Colonic mucosa (tissue), 4 donors: ENCODE measurements at places on chromosomes 5 and 9. TPM values are rescaled to one million over a fixed set of nuclear protein-coding genes. Genes with fewer than 3 reads are reported as not detected.

DNA sequence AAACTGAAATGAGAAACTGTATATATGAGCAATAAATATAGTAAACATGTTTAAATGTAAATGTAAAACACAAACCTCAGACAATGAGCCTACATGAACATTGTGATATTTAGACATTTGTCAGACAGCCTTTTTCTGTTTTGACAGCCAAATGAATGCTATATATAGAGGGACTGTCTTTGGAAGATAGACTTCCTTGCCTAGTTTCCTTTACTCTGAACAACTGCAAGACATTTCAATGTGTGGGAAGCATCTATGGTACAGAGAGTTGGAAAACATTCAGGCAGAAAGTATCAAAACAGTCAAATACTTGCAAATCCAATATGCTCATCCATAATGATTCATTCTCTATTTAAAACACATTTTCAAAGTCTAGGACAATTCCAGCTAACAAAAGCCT lies 31.7 kb upstream of the TUSC1 start:
- H3K4me3 ChIP-seq: no peak overlapping the region
- H3K36me3 ChIP-seq: no peaks in the 10 kb centered on the region
- H3K4me1 ChIP-seq: no peaks in the 10 kb centered on the region
- DNase-seq: no peak
- H3K27ac ChIP-seq: no peak overlapping the region

- H3K36me3 ChIP-seq: no peaks in the 10 kb centered on the region
- H3K4me1 ChIP-seq: no peaks in the 10 kb centered on the region
- no peaks in the 10 kb centered on the region for H3K27me3 ChIP-seq
- no peak overlapping the region for H3K27ac ChIP-seq
- no peak overlapping the region for H3K4me3 ChIP-seq
Observed at GRCh38 chr5:67028371-67028770, 168.2 kb downstream of the CD180 start.

DNA sequence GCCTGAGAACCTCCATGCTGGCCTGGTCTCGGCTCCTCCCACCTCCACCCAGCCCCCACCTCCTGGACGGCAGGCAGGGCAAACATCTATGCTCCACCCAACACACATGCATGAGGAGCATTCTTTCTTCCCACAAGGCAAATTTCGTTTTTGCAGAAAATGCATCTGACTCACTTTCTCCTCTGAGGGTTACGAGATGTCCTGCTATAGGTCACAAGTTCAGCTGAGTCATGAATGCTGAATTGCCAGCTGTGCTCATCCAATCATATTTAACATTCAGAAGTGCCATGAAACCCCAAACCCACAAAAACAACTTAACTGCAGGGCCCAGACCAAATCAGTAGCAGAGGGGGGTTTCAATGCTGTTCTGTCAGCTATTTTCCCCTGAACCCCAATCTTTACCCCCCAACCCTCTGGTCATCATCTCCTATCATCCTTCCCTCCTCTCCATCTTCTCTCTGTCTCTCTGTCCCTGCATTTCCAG lies 39.0 kb upstream of the OSMR start:
- H3K27ac ChIP-seq: no peak overlapping the region
- H3K36me3 ChIP-seq: no peaks in the 10 kb centered on the region
- DNase-seq: no peak
- H3K27me3 ChIP-seq: no peaks in the 10 kb centered on the region
- no peaks in the 10 kb centered on the region for H3K4me1 ChIP-seq
- no peak overlapping the region for H3K4me3 ChIP-seq

GRCh38 chr9:112689161-112689740 lies 28.7 kb downstream of the INIP start:
- H3K4me1 ChIP-seq: no peaks in the 10 kb centered on the region
- H3K36me3 ChIP-seq: no peaks in the 10 kb centered on the region
- no peak overlapping the region for H3K27ac ChIP-seq
- no peak overlapping the region for H3K4me3 ChIP-seq

DNA sequence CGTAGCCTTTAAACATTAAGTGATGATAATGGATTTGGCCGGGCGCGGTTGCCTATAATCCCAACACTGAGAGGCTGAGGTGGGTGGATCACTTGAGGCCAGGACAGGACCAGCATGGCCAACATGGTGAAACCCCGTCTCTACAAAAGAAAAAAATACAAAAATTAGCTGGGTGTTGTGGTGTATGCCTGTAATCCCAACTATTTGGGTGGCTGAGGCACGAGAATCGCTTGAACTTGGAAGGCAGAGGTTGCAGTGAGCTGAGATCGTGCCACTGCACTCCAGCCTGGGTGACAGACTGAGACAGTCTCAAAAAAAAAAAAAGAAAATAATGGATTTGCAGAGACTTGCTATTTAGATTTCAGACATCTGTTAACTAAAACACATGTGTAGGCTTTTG lies 9.2 kb upstream of the MATR3 start:
- peaks cover 14% of the 10 kb centered on the region for H3K4me1 ChIP-seq
- no peak for DNase-seq
- H3K27me3 ChIP-seq: no peaks in the 10 kb centered on the region
- H3K4me3 ChIP-seq: no peak overlapping the region

DNA sequence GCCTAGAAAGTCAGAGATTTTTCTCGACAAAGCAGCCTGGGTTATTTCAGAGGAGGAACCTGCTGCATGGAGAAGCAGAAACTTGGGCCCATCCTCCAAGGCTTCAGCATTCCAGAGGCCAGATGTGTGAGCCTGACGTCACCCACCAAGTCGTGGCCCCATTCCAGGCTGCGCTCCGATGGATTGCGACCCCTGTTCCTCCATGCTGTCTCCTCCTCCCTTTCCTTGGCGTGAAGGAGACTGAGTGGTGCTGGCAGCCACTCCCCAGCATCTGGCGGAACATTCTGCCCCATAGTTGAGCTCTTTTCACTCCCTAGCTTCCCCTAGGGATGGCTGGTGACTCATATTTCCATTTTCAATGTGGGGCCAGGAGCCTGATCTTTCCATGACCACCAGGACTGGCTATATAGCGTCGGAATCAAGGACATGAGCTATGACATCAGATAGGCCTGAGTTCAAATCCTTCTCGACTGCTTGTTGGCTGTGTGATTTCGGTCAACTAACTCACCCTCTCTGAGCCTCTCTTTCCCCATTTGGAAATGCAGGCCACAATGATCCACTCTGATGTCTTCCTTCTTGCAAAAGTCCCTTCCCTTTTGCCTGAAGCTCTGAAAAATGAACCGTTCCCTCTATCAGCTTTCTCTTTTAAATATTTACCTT lies 24.5 kb upstream of the DUSP1 start:
- H3K36me3 ChIP-seq: no peaks in the 10 kb centered on the region
- peak; percentile 70 for DNase-seq
- no peak overlapping the region for H3K4me3 ChIP-seq
- no peaks in the 10 kb centered on the region for H3K4me1 ChIP-seq
- no peaks in the 10 kb centered on the region for H3K27me3 ChIP-seq
- peak overlapping the region; percentile 48 for H3K27ac ChIP-seq

GRCh38 chr9:127973169-127974000 lies 7.4 kb downstream of the EEIG1 start:
- peak overlapping the region; percentile 96 for H3K27ac ChIP-seq
- peaks cover 66% of the 10 kb centered on the region for H3K4me1 ChIP-seq
- no peaks in the 10 kb centered on the region for H3K36me3 ChIP-seq

- H3K36me3 ChIP-seq: no peaks in the 10 kb centered on the region
- peaks cover 8% of the 10 kb centered on the region for H3K4me1 ChIP-seq
- peak overlapping the region; percentile 95 for H3K27ac ChIP-seq
- H3K27me3 ChIP-seq: no peaks in the 10 kb centered on the region
- DNase-seq: peak; percentile 88
Observed at GRCh38 chr5:74257645-74258313, 382.7 kb downstream of the ENC1 start.

- no peaks in the 10 kb centered on the region for H3K27me3 ChIP-seq
- no peak overlapping the region for H3K27ac ChIP-seq
- H3K4me3 ChIP-seq: no peak overlapping the region
Observed at GRCh38 chr5:53884417-53884816, 324.0 kb downstream of the NDUFS4 start.

GRCh38 chr5:52657247-52657645 lies 130.5 kb upstream of the ITGA1 start:
- no peaks in the 10 kb centered on the region for H3K36me3 ChIP-seq
- no peaks in the 10 kb centered on the region for H3K27me3 ChIP-seq
- H3K27ac ChIP-seq: no peak overlapping the region
- no peak for DNase-seq
- H3K4me1 ChIP-seq: no peaks in the 10 kb centered on the region

DNA sequence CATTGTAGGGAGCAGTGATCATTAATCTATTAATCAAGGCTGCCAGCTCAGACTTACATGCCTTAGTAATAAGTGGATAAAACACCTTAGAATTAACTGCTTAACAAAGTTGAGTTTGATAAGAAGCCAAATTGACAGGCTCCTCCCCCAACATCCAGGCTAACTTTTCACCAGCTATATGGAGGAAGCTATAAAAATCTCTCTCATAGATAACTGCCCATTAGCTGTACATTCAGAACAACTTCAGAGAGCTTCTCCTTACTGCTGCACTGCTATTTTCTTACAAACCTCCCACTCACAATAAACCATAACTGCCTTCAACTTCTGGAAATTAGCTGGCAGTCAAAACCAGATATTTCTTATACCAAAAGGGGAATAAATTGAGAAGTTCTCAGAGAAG lies 364.1 kb downstream of the PRELID2 start:
- no peaks in the 10 kb centered on the region for H3K27me3 ChIP-seq
- no peak for DNase-seq
- no peaks in the 10 kb centered on the region for H3K4me1 ChIP-seq

DNA sequence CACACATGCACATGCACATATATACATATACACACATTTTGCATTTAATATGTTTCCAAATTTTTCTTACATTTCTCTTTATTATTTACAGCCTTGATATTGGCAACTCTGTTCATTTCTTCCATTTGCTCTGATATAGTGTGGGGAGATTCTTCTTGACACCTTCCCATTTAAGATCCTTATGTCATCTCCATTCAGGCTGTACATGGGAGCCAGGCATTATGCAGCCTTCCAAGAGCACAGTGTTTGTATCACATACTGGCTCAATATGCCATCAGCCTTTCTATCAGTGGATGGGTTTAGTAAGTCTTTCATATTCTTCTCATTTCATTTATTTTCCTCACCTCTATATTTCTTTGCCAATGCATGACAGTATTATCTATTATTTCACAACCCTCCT lies 372.3 kb upstream of the FTMT start:
- H3K36me3 ChIP-seq: no peaks in the 10 kb centered on the region
- H3K27ac ChIP-seq: no peak overlapping the region
- H3K4me3 ChIP-seq: no peak overlapping the region
- no peak for DNase-seq

GRCh38 chr5:68746220-68746619 lies 347.6 kb upstream of the SLC30A5 start:
- no peaks in the 10 kb centered on the region for H3K4me1 ChIP-seq
- no peak overlapping the region for H3K27ac ChIP-seq
- no peak overlapping the region for H3K4me3 ChIP-seq

GRCh38 chr9:21228122-21228521 lies at the start of gene IFNA17:
IFNA17 (minus strand) TSS chr9:21228222; CDS start chr9:21228173, 49 bp downstream.
- H3K4me1 ChIP-seq: no peaks in the 10 kb centered on the region
- H3K4me3 ChIP-seq: no peak within 1 kb of the TSS
- H3K27ac ChIP-seq: no peak within 1 kb of the TSS

- no peak overlapping the region for H3K4me3 ChIP-seq
- no peaks in the 10 kb centered on the region for H3K4me1 ChIP-seq
- no peak overlapping the region for H3K27ac ChIP-seq
- H3K27me3 ChIP-seq: no peaks in the 10 kb centered on the region
- H3K36me3 ChIP-seq: no peaks in the 10 kb centered on the region
- DNase-seq: no peak
Observed at GRCh38 chr5:119682372-119682771, 53.0 kb downstream of the FAM170A start.

- H3K4me1 ChIP-seq: no peaks in the 10 kb centered on the region
- DNase-seq: no peak
- no peak overlapping the region for H3K4me3 ChIP-seq
- H3K36me3 ChIP-seq: no peaks in the 10 kb centered on the region
- no peaks in the 10 kb centered on the region for H3K27me3 ChIP-seq
Observed at GRCh38 chr5:21642312-21642711, 1210.8 kb downstream of the CDH12 start.

DNA sequence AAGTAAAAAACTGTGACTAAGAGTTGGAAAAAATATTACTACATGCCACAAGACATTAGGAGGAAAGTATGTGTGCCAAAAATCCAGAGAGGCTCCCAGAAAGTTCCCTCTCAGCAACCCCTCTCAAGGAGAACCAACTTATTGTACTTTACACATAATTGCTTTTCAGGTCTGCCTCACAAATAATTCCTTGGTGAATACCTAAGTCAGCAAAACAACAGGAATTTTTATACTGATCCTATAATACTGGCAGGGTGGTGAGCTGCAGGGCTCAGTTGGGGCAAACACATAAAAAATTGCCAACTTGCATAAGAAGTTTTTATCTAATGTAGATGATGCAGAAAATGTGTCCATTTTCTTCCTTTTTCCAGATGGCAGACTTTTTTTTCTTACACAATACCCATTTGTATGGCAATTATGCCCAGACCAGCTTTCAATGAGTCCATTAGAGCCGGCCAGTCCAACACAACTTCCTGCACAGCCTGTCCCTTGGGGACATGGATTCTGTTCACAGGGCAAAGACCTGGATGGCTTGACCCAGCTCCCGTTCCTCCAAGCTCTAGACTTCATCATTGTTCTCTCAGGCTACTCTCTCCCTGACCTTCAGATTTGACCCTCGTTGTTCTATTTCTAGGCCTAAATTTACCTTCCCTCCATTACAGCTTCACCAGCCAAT lies 31.3 kb downstream of the MARCHF3 start:
- H3K36me3 ChIP-seq: no peaks in the 10 kb centered on the region
- no peaks in the 10 kb centered on the region for H3K27me3 ChIP-seq
- DNase-seq: no peak
- H3K4me1 ChIP-seq: no peaks in the 10 kb centered on the region

DNA sequence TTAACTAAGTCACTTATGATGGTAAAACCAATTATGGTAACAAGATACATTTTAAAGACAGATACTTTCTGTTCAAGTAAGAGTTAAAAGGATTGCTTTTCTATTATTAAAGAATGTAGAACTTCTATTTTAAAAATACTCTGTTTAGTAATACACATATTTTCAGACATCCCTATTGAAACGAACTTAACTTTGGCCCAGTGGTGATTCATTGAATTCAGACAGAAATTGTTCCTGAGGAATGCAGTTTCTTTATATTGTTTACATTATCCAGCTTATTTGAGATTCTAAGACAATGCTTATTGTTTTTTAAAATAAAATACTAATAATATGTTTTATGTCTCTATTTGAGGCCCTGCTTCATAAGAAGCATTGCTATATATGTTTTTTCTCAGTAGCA lies 816.4 kb downstream of the SEMA5A start:
- H3K27me3 ChIP-seq: no peaks in the 10 kb centered on the region
- DNase-seq: no peak
- no peaks in the 10 kb centered on the region for H3K36me3 ChIP-seq

- H3K4me3 ChIP-seq: no peak overlapping the region
- DNase-seq: no peak
- H3K27ac ChIP-seq: no peak overlapping the region
- peaks cover 48% of the 10 kb centered on the region for H3K27me3 ChIP-seq
- H3K36me3 ChIP-seq: no peaks in the 10 kb centered on the region
Observed at GRCh38 chr5:55219770-55220169, 7.3 kb downstream of the MCIDAS start.

Gene CHSY3
- total RNA-seq: 0.42 TPM

Gene ZFP2
- 1.0 TPM for total RNA-seq
